Right ventricle myocardium inferior (tissue), 1 donor: ENCODE measurements at places on chromosomes 7 and 10. TPM values are rescaled to one million over a fixed set of nuclear protein-coding genes. Genes with fewer than 3 reads are reported as not detected.
A peak's percentile ranks its signal among the peaks of the same experiment; 100 is the strongest.

- peak; percentile 81 for DNase-seq
These were observed 209.7 kb downstream of the SKIDA1 start for GRCh38 chr10:21315645-21316220.

DNA sequence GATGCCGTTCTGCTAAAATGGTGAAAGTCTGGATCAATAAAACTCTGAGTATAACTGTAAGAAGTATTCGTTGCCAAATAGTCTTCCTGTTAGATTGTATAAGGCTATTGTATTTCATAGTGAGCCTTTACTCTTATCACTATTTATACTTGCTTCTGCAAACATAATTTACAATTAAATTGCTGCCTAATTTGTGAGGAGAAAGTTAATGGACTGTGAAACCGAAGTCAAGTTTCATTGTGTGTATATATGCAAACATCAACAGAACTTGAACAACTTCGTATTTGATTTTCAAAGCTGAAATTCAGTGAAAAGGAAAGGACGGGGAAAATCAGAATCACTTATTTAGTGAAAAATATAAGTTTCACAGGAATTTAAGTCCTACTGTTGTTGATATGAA lies 135.9 kb upstream of the CCDC6 start:
- DNase-seq, result no peak

GRCh38 chr10:131556897-131557495 lies 245.5 kb upstream of the TCERG1L start:
- DNase-seq, result no peak

DNA sequence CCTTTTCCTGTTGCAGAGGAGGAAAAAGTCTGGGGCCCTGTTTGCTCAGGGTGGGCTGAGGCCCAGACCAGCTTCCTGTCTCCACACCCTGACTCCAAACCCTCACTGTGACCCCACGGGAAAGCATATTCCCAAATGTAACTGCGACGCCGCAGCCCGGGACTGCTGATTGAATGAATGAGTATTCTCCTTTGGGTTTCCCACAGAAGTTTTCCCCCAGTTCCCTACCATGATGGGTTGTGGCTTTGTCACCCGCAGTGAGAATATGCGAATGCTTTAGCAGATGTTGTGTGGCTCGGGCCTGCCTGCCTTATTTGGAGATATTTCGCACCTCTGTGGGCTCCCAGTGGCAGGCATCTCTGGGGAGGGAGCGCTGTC lies 50.6 kb downstream of the MGMT start:
- DNase-seq, result peak; percentile 55

DNA sequence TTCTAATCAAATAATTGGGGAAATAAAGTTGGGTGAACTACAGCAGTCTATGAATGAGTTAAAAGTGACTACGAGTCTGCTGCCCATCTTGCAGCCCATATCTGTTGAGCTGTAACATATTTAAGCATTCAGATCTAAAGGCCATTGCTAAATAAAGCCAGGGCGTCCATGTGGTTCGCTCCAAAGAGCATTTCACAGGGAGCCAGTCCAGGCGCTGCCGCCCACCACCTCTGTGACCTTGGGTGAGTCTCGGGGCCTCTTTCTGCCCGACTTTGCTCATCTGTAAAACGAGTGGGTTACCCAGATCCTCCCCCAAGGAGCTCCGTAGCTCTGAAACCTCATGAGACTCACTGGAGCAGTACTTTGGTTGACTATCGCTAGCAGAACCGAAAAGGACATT lies 223.1 kb downstream of the CUX1 start:
- DNase-seq, result no peak

- DNase-seq, result no peak
These were observed 382.8 kb upstream of the POM121L12 start for GRCh38 chr7:52652621-52653020.

DNA sequence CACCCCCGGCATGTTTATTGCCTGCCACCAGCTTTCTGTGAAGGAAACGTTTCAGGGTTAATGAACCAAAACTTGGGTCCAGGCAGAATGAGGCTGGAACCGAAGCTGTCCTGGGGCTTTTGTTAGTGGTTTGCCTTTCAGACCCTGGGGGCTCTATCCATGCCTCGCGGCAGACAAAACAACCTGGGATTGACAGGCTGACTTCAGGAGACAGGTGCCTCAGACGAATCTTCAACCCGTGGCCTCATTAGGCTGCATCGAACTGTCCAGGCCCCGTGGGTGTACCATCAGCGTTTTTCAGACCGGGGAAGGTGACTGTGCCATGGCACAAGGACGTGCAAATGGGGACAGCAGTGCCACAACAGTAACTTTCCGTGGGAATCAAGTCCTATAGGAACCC lies 259.3 kb upstream of the SHH start:
- DNase-seq, result no peak

DNA sequence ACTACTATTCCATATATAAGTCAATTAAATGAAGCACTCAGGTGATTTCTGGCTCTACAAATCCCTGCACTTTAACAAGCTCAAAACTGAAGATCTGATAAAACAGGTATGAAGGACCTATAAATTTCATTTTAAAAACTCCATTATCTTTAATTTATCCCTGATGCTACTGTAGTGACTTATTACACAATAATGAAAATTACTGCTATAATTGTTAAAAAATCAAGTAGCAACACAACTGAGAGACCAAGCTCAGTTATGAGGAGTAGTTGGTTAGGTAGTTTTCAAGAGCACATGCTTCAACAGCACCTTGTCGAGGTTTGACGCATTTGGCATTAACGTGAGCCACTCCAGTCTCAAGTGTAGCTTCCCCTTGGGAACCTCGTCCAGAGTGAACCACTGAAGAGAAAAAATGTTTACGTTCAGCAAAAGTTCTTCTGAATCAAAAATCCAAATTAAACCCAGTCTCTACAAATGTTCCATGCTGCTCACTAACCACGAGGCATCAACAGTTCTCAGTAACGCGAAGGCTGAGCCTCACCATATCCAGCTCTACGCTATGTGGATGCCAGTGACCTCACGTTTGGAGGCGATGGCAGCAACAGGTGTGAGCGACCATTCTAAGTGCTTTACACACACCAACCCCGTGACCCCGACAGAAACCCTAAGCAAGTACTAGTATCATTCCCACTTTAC lies 55.3 kb upstream of the NCAPG2 start:
- no peak for DNase-seq

- no peak for DNase-seq
These were observed 504.1 kb downstream of the POM121L12 start for GRCh38 chr7:53539558-53539957.

GRCh38 chr10:69425511-69426298 lies 9.0 kb upstream of the TACR2 start:
- DNase-seq, result no peak

DNA sequence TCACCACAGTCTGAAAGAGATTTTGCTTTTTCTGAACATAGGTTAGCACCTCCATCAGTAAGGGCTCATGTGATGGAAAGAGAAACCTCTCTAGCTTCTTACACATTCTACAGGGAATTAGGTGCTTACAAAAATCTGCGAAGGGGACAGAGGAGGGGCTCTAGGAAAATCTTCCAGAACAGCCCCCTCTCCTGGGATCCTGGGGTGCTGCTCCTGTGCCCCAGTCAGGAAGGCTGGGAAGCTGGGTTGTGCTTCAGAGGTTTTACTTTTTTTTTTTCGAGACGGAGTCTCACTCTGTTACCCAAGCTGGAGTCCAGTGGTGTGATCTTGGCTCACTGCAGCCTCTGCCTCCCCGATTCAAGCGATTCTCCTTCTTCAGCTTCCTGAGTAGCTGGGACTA lies 7.5 kb upstream of the FAM171A1 start:
- no peak for DNase-seq

Gene AKR1C8
- total RNA-seq, result not detected

Gene LGI1
- total RNA-seq, result not detected

Gene NODAL
- total RNA-seq, result not detected
